ENCODE measurements at places on chromosomes 13 and 19. TPM values are rescaled to one million over a fixed set of nuclear protein-coding genes. Genes with fewer than 3 reads are reported as not detected.

The TGDS gene
- 8.1 TPM for total RNA-seq

The HCN2 gene
- total RNA-seq, result 35.3 TPM

The ZNF132 gene
- total RNA-seq, result 0.08 TPM

The CLIP3 gene
- 0.74 TPM for total RNA-seq

The LEUTX gene
- total RNA-seq, result not detected

The PINLYP gene
- not detected for total RNA-seq

The PSG4 gene
- 0.56 TPM for total RNA-seq

The ZNF541 gene
- not detected for total RNA-seq

The UGGT2 gene
- 8.9 TPM for total RNA-seq

The ACP7 gene
- total RNA-seq, result 0.06 TPM

The CYP4F12 gene
- 2.4 TPM for total RNA-seq

The OPA3 gene
- total RNA-seq, result 18.3 TPM

The AMH gene
- 15.5 TPM for total RNA-seq

The TNFRSF19 gene
- 2.8 TPM for total RNA-seq

The CPB2 gene
- total RNA-seq, result not detected

The LILRB4 gene
- not detected for total RNA-seq

The ZNF600 gene
- 0.06 TPM for total RNA-seq

The PGLYRP2 gene
- not detected for total RNA-seq

The ZFP30 gene
- total RNA-seq, result 6.0 TPM

The LILRB1 gene
- total RNA-seq, result not detected

The ZSCAN18 gene
- 1.9 TPM for total RNA-seq

The KLF1 gene
- 0.08 TPM for total RNA-seq

The SHC2 gene
- 0.77 TPM for total RNA-seq

The KLK1 gene
- total RNA-seq, result not detected

The IQCN gene
- total RNA-seq, result 0.58 TPM

The KLK11 gene
- total RNA-seq, result not detected

The NCCRP1 gene
- total RNA-seq, result 1.3 TPM

The ANGPTL8 gene
- not detected for total RNA-seq

The ANKRD27 gene
- 44.1 TPM for total RNA-seq

The NUP58 gene
- total RNA-seq, result 16.4 TPM

The EXOC3L2 gene
- total RNA-seq, result 2.5 TPM

All from A549 treated with Hydrocortisone at 1 μM for 4 hours (cell line).